Fibroblast of skin of back (primary cell): ENCODE measurements at places on chromosomes 2 and 18.

GRCh38 chr2:232306741-232307305, 71.7 kb upstream of the ALPP start:
- no peak for DNase-seq

GRCh38 chr2:10426726-10427617, 21.2 kb downstream of the ODC1 start:
- peak; percentile 23 for DNase-seq

DNA sequence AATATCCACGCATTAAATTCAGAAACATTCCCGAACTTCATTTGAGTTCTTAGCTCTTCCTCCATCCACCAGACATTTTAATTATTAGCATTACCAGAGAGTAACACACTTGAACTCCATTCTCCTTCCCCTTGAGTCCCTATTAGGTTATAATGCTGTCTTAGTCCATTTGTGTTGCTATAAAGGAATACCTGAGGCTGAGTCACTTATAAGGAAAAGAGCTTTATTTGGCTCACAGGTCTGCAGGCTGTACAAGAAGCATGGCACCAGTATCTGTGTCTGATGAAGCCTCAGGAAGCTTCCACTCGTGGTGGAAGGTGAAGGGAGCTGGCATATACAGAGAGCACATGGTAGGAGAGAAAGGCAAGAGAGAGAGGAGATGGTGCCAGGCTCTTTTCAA, 25.4 kb downstream of the TBC1D8 start:
- DNase-seq = no peak

DNA sequence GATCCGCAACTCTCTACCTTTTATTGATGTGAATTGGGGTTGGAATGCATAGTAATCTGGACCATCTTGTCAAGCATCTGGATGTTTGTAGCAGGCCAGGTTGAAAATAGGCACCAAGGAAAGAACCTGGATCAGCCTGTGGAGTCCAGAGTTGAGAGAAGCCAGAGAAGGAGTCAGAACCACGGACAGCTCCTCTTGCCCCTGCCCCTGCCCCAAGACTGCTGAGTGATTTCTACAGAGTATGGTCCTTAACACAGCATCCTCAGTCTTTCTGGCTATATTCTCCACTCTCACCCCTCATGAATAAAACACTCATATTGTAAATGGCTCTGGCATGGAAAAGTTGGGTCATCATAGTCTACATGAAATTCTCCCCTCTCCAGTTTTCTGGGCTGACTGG, 154.6 kb downstream of the LOXHD1 start:
- peak; percentile 12 for DNase-seq

- DNase-seq = no peak
Measured at GRCh38 chr2:167718560-167718959, 528.8 kb downstream of the STK39 start.

GRCh38 chr18:10233082-10233875, 221.2 kb upstream of the APCDD1 start:
- DNase-seq = no peak

DNA sequence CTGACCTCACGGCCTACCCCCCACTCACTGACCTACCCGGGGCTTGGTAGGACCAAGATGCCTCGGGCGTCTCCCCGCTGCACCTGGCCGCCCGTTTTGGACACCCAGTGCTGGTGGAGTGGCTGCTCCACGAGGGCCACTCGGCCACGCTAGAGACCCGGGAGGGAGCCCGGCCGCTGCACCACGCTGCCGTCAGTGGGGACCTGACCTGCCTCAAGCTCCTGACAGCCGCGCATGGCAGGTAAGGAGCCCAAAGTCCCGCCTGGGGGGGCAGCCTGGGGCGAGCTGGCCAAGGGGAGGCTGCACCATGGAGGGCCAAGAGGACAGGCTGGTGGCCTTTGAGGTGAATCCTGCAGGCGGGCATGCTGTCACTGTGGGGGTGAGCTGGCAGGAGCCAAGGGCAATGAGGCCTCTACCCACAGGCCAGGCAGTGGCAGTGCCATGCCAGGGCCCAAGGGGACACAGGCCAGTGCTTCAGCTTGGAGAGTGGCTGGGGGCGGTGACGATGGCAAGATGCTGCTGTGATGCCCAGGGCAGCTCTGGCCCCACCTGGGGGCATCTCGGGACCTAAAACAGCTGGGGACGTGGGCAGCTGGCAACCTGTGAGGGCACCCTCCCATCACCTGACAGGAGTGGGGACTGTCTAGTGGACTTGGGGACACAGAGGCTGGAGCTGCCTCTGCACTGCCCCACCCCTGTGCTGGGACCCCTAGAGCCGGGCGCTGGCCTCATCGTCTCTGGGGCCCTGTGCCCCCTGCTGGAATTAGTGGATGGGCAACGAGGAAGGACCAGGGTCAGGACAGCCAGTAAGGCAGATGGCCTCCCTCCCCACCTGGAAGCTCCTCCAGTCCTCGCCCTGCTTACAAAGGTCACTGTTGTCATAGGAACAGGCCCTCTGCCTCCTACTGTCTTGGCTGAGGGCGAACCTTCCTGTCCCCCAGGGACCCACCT, 2.0 kb downstream of the ESPNL start:
- DNase-seq = no peak

DNA sequence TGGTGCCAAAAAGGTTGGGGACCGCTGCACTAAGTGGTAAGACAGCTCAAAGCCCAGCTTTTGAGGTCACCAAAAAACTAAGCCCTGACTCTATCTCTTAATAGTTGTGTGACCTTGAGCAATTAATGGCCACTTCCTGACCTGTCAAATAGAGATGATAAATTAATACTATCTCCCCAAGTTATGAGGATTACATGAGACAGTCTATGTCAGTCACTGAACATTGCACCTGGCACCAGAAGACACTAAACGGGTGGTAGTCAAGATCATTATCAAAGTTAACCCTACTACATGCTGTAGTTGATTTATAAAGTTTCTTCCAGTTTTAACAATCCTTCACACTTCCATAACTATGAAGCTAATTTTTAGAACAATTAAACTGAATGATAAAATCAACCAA, 36.5 kb downstream of the STPG4 start:
- no peak for DNase-seq

DNA sequence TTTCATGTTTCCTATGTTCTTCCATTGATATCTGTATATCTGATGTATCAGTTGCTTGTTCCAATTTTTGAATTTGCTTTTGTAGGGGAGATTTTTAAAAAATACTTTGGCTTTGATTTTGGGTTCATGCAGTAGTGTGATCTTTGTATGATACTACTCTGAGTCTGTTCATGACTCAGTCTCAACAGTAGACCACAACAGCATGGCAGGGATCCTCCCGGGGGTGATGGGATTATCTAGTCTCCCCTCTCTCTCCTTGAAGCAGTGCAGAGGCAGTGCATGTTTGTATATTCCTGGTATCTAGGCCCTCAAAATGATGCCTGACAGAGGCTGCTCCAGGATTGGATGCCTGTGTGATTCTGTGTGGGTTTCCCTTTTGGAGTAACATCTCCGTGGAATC, 55.3 kb downstream of the G6PC2 start:
- DNase-seq = no peak

- DNase-seq = no peak
Measured at GRCh38 chr2:9692456-9693195, 61.8 kb upstream of the YWHAQ start.

DNA sequence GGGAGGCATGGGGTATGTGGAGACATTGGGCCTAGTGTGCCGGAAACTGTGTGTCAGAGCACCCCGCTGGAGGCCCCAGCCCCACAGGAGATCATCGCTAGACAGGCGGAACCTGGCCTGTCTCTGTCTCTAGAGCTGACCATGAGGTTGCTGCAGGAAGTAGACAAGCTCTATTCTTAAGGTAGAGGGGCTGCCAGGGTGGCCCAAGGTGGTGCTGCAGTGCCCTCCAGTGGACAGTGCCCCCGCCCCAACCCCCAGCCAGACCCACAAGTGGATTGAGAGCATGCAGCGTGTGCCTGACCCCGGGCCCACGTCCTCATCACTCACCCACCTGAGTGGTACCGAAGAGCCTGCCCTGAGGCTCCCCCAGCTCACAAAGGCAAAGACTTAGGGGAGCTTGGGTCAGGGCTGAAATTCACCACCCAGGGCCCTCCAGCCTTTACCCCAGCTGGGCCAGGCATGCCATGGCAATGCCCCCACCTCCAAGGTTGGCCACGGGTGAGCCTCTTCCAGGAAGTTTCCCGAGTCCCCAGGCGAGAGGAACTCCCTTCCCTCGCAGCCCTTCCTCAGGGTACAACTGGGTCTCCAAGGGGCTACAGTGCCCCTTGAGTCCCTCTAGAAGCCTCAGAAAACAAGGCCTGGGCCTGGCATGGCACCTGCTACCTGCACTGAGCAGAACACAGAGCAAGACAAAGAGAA, 155.0 kb downstream of the TTC32 start:
- no peak for DNase-seq

GRCh38 chr2:10447895-10448575, at the start of gene ODC1:
ODC1 (minus strand) TSS chr2:10448327; CDS start chr2:10445032, 3,295 bp downstream.
- no peak for DNase-seq

GRCh38 chr18:1571206-1571605, 666.5 kb downstream of the ADCYAP1 start:
- DNase-seq = no peak

- DNase-seq = no peak
Measured at GRCh38 chr18:33781429-33781828, 203.4 kb downstream of the ASXL3 start.

DNA sequence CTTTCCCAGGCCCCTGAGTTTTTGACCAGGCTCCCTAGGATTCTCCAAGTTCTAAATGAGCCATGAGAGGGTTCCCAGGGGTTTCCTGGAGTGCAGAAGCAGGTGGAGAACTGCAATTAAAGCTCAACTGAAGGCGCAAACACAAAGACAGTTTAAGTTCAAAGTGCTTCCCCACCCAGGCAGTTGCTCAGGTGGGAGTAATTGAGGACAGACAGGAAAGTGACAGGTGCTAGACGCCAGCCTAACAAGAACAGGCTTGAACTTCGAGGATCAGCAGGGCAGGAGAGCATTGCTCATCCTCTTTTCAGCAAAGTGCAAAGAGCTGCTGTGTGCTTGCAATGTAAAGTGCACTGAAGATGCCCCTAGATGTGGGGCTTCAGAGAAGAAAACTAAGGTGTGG, 77.2 kb upstream of the ST8SIA3 start:
- DNase-seq = no peak

DNA sequence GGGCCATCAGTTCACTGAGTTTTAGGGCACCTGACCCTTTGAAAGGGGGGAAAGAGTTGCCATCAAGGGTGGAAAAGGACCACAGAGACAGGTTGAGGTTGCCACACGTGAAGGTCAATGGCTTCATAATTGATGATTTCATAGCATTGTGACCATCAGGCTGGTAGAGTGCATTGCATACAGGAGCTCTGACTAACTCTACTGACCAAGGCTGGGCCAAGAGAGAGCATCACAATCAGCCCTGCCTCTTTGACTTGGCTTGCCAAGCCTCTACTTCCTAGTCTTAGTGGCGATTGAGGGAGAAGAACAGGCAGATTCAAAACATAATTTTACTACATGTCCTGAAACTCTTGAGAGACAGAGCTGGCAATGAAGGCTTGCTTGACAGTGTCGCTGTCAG, 5.8 kb upstream of the TNP1 start:
- no peak for DNase-seq

- no peak for DNase-seq
Measured at GRCh38 chr2:69272803-69273471, 114.1 kb downstream of the GFPT1 start.

- no peak for DNase-seq
Measured at GRCh38 chr2:169119851-169120250, 50.5 kb downstream of the DHRS9 start.

- peak; percentile 100 for DNase-seq
Measured at GRCh38 chr2:54903736-54904554, 146.3 kb downstream of the RTN4 start.

DNA sequence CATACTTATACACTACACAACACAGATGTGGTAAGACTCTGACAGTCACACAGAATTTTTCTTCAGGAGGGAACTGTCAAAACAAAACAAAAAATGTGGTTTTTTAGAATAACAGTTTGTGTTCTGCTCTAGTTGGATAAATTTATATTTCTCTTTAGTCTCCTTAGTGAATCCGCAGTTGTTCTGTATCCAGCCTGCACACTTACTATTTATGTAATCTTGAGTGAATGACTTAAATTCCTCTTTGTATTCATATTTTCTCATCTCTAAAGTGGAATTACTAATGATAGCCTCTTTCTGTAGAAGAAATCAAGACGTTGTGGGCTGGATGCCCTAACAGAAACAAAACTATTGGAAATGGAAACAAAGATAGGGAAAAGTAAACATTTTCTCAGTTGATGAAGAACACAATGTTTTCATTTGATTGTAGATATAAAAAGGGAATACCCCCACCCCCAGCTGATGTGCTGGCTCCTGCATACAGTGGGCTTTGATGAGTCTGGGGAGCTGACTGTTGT, 375.2 kb downstream of the TRIB2 start:
- peak; percentile 2 for DNase-seq

DNA sequence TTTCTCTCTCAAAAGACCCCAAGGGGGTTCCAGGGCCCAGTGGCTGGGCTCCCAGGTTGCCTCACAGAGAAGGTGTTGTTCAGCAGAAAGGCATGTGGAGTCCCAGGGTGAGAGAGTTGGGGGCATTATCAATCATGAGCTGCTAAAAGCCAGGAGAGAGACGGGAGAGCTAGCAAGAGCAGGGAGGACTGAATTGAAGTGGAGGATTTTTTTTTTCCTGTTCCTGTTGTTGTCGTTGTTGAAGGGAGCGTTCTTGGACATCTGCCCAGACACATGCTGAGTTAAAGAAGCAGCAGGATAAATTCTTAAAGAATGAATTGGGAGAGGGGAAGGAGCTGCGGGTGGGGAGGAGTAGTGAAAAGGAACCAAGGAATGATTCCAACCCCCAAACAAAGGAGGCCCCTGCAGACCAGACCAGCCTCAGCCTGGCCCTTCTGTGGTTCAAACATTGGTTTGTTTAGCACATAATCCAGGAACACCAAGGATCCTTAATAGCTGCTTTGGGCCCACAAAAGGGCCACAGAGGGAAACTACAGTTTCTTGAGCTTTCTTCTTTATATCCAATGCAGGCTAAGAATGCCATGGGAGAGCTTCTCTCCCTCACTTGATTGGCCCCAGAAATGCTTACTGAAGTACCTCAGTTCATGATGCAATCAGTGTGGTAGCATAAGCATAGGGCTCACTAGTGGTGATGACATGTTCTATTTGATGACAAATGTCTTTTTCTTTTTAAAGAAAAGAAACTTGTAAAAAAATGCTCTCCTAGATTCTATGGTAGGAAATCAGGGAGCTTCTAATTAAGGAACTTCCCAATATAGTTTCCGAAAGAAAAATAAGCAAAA, 146.0 kb downstream of the SETBP1 start:
- DNase-seq = peak; percentile 98

DNA sequence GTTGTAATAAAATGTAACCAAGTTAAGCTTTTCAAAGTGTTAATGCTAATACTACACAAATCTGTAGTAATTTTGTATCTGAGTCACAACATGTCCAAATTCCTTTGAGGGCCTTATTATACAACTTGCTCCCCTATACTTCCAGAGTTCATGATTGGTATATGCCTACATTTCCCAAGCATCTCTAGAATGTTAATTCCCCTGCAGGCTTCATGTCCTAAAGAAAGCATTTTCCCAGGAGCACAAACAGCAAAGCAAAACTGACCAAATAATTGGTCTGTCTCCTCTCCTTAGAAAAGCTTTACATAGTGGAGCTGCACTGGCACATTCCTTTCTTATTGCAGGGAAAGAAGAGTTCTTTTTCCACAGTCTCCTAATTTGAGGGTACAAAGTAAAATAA, 3.7 kb downstream of the ALS2 start:
- DNase-seq = peak; percentile 62
